Camera-type eye (tissue), 1 donor: ENCODE measurements at places on chromosomes 12 and 14. TPM values are rescaled to one million over a fixed set of nuclear protein-coding genes. Genes with fewer than 3 reads are reported as not detected.

Gene DHRS2
- total RNA-seq = 0.77 TPM

Gene OXA1L
- total RNA-seq = 54.7 TPM

Gene KRT71
- total RNA-seq = 0.77 TPM

Gene OR4K14
- total RNA-seq = not detected

Gene SPX
- total RNA-seq = 6.8 TPM

Gene PLEKHD1
- total RNA-seq = 2.0 TPM

Gene KRT5
- total RNA-seq = 182 TPM

Gene ZCRB1
- total RNA-seq = 29.8 TPM

Gene ATF7
- total RNA-seq = 26.3 TPM

Gene GPR68
- 2.1 TPM for total RNA-seq

Gene DRAM1
- total RNA-seq = 3.3 TPM

Gene RIC8B
- 32.9 TPM for total RNA-seq

Gene PZP
- total RNA-seq = not detected

Gene KRT6C
- total RNA-seq = not detected

Gene RIMBP2
- 44.0 TPM for total RNA-seq

Gene CAPZA3
- total RNA-seq = not detected
